Stimulated activated CD8-positive, alpha-beta memory T cell treated with anti-CD3 and anti-CD28 coated beads, Interleukin-15, amount 100 ng/mL, for 24 hours (primary cell): ENCODE measurements at places on chromosomes 2 and 18.

DNA sequence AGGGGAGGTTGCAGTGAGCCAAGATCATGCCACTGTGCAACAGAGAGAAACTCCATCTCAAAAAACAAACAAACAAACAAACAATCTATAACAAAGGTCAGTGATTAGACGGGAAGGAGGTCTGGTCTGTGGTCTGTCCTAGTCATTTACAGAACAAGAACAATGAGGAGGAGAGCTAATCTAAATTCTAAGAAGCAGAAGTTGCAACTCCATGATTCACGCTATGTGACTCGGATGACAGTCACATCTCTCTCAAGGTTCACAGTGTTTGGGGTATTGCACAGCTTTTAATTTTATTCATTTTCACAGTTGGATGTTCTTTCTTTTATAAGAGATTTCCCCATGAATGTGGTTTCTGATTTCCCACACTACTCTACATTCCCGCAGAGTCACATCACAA is 218.7 kb upstream of the PIEZO2 start:
- no peak for DNase-seq

DNA sequence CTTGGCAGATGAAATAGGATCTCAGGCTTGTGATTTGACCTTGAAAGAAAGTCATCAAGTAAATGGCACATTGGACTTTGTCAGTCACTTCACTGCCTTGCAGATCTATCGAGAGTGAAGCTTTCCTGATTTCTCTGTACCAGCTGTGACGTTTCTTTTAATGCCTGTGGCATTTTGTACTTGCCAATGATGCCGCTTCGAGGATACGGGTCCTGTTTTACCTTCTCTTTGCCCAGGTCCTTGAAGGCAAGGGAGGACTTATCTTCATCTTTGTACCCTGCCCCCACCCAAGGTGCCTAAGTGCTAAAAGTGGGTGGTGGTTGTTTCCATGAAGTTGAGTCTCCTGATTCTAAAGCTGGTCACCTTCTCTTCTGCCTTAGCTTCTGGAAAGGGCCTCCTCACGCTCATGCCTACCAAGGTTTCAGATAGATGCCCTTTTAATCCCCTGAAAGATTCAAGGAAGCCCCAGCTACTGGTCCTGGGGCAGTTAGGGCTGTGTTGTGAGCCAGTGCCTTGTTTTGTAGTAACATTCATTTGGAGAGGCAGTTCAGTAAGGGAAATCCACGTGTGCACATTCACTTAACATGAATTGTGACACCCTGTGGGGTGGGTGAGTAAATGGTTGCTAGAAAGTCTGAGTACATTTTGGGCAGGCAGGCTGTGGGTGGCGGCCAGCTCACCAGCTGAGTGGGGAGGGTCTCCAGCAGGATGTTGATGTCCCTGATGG is 6.1 kb downstream of the LBH start:
- no peak for DNase-seq

DNA sequence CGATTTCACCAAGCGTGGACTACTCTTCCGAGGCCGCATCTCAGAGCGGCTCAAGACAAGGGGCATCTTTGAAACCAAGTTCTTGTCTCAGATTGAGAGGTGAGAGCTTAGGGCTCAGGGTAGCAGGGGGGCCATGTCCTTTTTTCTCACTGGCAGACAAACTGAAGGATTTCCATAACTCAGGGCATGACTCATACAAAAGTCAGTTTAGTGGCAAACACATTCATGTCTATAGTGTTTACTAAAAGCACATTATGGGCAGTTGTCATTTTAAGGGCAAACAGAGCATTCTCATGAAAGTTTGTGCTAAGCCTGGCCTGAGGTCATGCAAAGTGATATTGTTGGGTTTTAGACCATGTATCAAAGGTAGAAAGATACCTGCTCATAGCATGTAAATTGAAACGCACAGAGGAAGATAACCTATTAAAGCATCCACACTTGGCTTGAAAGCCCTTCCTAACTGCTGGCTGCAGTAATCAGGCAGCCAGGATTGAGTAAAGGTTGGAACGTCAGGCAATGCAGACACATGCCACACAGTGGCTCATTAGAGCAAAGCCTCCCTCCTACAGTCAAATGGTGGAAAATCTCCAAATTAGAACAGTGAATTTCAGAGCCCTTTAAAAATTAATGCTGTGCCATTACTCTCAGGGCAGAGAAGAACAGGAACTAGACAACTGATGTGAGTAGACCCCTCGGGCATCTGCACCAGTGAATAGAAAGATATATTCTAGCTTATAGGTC is 54.2 kb downstream of the HK2 start:
- no peak for DNase-seq

DNA sequence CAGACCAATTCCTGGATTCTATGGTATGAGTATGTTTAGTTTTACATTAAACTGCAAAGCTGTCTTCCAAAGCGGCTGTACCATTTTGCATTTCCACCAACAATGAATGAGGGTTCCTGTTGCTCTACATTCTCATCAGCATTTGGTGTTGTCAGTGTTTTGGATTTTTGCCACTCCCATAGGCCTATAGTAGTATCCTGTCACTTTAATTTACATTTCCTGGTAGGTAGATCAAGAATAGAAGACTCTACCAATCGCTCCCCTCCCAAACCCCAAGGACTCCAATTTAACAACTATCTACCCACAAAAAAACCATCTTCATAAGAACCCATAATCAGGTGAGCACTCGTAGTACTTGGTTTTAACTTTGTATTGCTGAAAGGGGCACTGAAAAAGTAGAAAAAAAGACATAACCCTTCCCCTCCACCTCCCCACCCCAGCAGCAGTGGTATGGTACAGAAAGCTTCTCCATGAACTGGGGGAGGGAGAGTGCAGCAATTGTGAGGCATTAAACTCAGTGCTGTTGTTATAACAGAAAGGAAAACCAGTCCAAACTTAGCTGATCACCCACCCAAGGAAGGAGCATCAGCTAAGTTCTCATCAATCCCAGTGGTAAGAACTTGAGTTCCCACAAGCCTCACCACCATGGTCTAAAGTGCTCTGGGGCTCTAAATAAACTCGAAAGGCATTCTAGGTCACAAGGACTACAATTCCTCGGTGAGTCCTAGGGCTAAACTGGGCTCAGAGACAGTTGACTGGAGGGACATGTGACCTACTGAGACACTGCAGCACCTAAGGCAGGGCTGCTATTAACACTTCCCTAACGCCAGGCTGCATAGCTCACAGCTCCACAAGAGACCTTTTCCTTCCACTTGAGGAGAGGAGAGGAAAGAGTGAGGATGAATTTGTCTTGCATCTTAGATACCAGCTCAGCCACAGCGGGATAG is 35.5 kb upstream of the CYTIP start:
- DNase-seq: no peak

DNA sequence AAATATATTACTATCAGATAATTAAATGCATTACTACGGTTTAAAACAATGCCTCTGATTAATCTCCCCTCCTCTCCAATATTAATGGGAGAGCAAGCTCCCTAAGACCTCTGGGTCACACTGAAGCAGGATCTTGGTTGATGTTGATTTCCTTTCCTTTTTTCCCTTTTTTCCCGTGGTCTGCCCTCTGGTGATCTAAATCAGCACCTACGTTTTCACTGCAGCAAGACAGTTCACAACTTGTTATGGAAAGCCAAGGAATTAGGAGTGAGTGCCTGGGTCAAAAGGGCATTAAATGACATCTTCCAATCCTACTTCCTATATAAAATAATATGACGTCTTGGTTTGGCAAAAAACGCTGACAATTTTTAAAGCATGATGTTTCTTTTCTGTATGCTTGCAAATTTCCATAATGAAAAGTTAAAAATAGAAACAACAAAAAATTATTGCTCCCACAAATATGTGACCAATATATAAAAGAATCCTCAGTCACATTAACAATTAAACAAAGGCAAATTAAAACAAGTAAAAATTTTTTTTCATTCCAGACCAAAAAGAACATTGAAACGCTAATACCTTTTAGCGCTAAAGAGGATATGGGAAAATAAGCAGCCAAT is 7.9 kb upstream of the CFAP36 start:
- no peak for DNase-seq

GRCh38 chr2:42569883-42570282 is 1.5 kb downstream of the MTA3 start:
- no peak for DNase-seq

DNA sequence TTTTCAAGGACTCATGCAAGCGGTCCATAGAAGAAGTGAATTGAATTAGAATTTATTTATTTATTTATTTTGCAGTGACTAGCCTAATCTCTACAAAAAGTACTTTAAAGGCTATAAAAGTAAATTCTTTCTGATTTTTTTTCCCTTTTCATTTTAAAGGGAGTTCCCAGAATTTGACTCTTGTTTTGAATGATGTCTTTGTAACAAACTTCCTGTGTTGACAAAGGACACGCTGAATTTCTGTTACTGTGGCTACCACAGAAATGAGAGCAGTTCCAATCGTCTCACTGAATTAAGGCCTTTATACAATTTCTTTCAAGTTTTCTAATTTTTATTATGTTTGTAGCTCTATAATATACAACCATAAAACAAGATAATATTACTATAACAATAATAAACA is 46.3 kb upstream of the LPIN2 start:
- DNase-seq: no peak

DNA sequence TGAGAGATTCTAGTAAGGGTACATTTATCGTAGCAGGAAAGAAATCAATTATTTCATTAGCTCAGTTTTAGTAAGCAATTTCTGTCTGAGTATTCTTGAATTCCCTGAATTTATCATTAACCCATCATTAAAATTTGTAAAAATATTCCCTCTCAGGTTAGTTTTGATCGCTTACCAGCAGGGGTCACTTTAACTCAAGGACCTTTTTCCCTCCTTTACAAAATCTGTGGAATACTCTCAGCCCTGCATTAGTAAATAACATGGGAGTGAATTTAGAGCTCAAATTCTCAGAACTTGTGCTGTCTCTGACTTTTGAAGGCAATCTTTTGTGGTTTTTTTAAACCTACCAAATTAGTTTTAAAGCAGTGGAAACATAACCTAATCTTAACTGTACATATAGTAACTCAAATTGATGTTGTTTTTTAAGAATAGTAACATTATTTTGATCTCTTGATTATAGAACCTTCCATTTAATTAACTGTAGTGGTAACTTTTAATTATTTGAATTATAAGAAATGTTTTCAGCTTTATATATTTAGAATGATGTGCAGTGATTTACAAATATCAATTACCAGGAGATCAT is 97.2 kb downstream of the AGPS start:
- no peak for DNase-seq

- no peak for DNase-seq
These were observed 6.6 kb upstream of the RPL37A start for GRCh38 chr2:216491793-216492596.

- DNase-seq: no peak
These were observed 23.1 kb upstream of the GPC1 start for GRCh38 chr2:240412211-240412861.

GRCh38 chr18:55073834-55074233 is 114.6 kb upstream of the CCDC68 start:
- no peak for DNase-seq

DNA sequence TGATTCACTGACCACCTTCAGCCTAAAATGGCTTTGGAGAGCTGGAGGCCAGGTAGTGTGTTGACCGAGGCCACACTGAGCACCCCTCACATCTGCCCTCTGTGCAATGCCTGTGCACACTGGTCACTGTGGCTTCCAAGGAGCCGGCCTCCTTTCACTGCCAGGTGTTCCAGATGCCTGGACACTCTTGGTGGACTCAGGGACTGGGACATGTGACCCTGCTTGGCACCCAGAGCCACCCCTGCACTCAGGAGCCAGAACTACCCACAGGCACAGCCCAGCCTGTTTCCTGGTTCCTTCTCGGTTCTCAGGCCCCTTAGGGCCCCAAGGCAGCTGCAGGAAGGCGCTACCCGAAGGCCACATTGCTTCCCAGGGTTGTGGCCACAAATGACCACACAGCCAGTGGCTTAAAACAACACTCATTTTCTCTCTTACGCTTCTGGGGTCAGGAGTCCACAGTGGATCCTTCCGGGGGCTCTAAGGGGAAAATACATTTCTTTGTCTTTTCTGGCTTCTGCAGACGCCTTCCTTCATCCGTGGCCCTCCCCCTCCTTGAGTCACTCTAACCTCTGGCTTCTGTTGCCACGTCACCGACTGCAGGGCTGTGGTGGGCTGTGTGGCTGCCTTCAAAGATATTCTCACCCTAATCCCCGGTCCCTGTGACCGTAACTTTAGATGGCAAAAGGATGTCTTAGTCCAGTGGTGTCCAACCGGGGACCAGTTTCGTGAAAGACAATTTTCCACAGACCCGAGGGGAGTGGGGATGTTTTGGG is 78.6 kb downstream of the ASB1 start:
- DNase-seq: no peak

DNA sequence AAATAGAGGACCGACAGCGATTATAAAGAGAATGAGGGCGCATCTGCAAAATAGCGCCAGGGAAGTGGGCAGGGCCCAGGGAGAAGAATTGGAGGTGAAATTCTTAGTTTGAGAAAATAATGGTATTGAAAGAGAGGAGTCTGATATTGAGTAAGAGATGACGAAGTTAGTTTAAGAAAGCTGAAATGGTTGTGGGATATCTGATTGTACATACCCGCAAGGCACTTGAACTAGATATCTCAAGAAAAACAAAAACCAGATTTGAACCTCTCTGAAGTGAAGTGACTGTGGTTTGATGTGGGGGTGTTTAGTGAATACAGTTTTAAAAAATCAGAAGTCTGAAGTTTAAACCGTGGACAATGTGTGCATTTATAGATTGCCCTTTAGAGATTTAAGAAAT is 38.9 kb downstream of the ZNF532 start:
- no peak for DNase-seq

GRCh38 chr2:191012845-191013681 is 908 bp downstream of the STAT1 start:
- no peak for DNase-seq
